ENCODE measurements at places on chromosomes 4 and X. TPM values are rescaled to one million over a fixed set of nuclear protein-coding genes. Genes with fewer than 3 reads are reported as not detected.

PNMA6F gene
- not detected for polyA plus RNA-seq

TEX13D gene
- not detected for polyA plus RNA-seq

CFP gene
- polyA plus RNA-seq: 17.1 TPM

FGFBP1 gene
- 0.09 TPM for polyA plus RNA-seq

CLNK gene
- polyA plus RNA-seq: 0.05 TPM

PRKG2 gene
- polyA plus RNA-seq: 0.16 TPM

GK gene
- 6.5 TPM for polyA plus RNA-seq

GCNA gene
- 1.8 TPM for polyA plus RNA-seq

RASSF6 gene
- polyA plus RNA-seq: 0.11 TPM

RBM10 gene
- 22.6 TPM for polyA plus RNA-seq

PAGE5 gene
- not detected for polyA plus RNA-seq

ODAPH gene
- polyA plus RNA-seq: not detected

MAGEA8 gene
- not detected for polyA plus RNA-seq

IGFBP7 gene
- 153 TPM for polyA plus RNA-seq

TEX13B gene
- polyA plus RNA-seq: not detected

MAOA gene
- polyA plus RNA-seq: 210 TPM

SPANXN4 gene
- polyA plus RNA-seq: not detected

TEC gene
- polyA plus RNA-seq: 1.5 TPM

LRAT gene
- 0.09 TPM for polyA plus RNA-seq

UCHL1 gene
- polyA plus RNA-seq: 15.1 TPM

CCNA2 gene
- 0.28 TPM for polyA plus RNA-seq

VAMP7 gene
- polyA plus RNA-seq: 42.1 TPM

TMEM31 gene
- not detected for polyA plus RNA-seq

NAP1L2 gene
- 1.2 TPM for polyA plus RNA-seq

SEL1L3 gene
- polyA plus RNA-seq: 19.9 TPM

WDR17 gene
- polyA plus RNA-seq: 0.45 TPM

SPP1 gene
- polyA plus RNA-seq: 23.4 TPM

CTAG1B gene
- polyA plus RNA-seq: not detected

FDCSP gene
- polyA plus RNA-seq: not detected

SERPINA7 gene
- polyA plus RNA-seq: not detected

TRAM1L1 gene
- polyA plus RNA-seq: 1.8 TPM

PAGE1 gene
- not detected for polyA plus RNA-seq

MAB21L2 gene
- polyA plus RNA-seq: 0.79 TPM

WDR19 gene
- 13.6 TPM for polyA plus RNA-seq

AMER1 gene
- polyA plus RNA-seq: 1.0 TPM

SLITRK4 gene
- 0.15 TPM for polyA plus RNA-seq

RTL5 gene
- 3.7 TPM for polyA plus RNA-seq

ZBTB49 gene
- polyA plus RNA-seq: 1.7 TPM

FATE1 gene
- not detected for polyA plus RNA-seq

All from adipose tissue (tissue), 3 donors.